ENCODE measurements at places on chromosomes 16 and 17.
A peak's percentile ranks its signal among the peaks of the same experiment; 100 is the strongest.

- no peak for DNase-seq
Measured at GRCh38 chr16:82317411-82318167, 147.6 kb upstream of the MPHOSPH6 start.

DNA sequence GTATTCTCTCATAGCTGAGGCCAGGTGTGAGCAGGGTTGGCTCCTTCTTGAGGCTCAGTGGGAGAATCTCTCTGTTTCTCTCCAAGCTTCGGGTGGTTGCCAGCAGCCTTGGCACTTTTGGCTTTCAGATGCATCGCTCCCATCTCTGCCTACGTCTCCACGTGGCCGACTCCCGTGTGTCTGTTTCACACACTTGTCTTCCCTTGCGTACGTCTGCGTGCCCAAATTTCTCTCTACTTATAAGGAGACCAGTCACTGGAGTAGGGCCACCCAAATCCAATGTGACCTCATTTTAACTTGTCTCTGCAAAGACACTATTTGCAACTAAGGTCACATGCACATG lies 14.7 kb downstream of the OSBPL7 start:
- DNase-seq: peak; percentile 32

- DNase-seq: no peak
Measured at GRCh38 chr16:51231702-51232101, 80.6 kb upstream of the SALL1 start.

DNA sequence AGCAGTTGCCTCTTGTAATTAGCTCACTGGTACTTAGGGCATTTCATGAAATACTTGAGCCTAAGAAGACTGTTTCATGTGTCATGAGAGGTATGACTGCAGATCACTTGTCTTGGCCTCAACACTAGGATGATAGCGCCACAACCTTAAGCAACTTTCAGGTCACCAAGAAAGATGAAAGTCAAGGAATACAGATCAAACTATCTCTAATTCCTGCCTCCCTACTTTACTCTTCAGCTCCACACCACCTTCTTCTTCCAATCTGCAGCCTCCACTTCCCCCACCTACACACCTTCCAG lies 28.0 kb downstream of the GNA13 start:
- no peak for DNase-seq

- no peak for DNase-seq
Measured at GRCh38 chr16:84229471-84229870, 10.3 kb downstream of the KCNG4 start.

GRCh38 chr16:12256921-12257320 lies 280.4 kb downstream of the SNX29 start:
- DNase-seq: no peak

GRCh38 chr17:3602499-3602898 lies 6.7 kb downstream of the TRPV1 start:
- no peak for DNase-seq

DNA sequence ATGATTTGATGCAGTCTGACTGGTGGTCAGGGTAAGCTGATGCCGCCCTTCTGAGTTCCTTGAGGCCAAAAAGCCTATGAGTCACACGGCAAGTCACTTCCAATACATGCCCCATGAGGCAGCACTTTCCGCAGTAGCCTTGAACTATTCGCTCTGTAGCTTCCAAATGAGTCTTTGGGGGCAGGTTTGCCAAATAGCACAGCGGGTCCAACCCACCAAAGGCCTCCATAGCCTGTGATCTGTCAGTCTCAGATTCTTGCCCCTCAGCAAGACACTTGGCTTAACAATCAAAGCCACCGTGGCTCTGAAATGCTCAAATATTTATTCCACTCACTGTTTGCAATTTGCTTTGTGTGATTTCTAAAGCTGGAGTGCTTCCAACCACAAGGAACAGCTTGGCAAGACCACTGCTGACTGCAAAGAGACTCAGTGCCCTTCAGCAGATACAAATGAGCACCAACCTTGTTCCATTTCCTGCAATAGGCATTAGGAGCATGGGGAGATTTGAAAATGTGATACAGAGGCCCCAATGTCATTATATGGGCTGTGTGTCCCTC lies 45.4 kb downstream of the CLEC19A start:
- DNase-seq: no peak

DNA sequence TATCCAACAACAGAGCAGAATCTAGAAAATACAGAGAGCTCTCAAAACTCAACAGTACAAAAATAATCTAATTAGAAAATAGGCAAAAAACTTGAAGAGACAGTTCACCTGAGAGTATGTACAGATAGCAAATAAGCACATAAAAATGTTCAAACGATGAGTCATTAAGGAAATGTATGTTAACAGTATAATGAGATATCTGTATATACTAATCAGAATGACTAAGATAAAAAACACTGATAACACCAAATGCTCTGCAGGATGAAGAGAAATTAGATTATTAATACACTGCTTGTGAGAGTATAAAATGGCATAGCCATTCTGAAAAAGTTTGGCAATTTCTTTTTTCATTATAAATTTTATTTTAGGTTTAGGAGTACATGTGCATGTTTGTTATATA lies 1307.6 kb upstream of the GOT2 start:
- no peak for DNase-seq

GRCh38 chr17:44197980-44198720 lies 1.5 kb downstream of the ATXN7L3 start:
- DNase-seq: no peak

DNA sequence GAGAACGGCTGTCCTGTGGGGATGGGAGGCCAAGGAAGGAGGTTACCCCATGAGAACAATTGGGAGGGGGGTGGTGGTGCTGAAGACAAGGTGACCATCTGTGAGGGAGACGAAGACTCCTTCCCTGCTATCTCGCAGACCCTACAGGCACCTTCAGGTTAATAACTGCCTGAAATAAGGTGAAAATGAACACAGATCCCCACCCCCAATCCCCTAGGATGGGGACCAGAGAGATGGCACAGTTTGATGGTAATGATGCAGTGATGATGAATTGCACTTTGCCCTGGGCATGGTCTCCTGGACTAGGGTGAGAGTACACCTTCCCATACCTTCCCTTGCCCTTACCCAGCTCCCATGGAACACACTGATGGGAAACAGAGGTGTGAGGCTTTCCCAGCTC lies 1.4 kb upstream of the NAE1 start:
- no peak for DNase-seq

DNA sequence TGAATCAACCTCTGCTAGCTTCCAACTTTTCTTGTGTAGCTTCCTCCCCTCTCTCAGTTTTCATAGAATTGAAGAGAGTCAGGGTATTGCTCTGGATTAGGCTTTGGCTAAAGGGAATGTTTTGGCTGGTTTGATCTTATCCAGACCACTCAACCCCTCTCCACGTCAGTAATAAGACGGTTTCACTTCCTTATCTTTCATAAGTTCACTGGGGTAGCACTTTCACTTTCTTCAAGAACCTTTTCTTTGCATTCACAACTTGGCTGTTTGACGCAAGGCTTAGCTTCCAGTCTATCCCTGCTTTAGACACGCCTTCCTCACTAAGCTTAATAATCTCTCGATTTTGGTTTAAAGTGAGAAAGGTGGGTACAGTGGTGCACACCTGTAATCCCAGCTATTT lies 29.7 kb upstream of the OR1A2 start:
- DNase-seq: no peak

DNA sequence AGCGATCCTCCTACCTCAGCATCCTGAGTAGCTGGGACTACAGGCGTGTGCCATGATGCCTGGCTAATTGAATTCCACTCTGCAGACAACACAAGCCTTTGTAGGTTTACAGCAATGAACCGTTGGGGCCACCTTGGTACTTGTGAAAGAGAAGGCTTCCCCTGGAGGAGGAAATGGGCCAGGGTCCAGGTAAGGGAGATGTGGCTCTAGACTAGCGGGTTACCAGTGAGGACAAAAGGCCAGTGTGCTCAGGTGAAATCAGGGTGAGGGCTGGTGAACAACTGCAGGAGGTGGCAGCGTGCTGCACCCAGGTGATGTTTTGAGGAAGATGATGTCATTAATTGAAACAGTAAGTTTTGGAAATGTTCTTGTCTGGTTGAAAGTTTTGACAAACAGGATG lies 6.7 kb downstream of the SDR42E1 start:
- no peak for DNase-seq

GRCh38 chr16:85563515-85564276 lies 49.4 kb upstream of the GSE1 start:
- DNase-seq: no peak

- DNase-seq: no peak
Measured at GRCh38 chr16:57689762-57690558, 4.6 kb upstream of the DRC7 start.

DNA sequence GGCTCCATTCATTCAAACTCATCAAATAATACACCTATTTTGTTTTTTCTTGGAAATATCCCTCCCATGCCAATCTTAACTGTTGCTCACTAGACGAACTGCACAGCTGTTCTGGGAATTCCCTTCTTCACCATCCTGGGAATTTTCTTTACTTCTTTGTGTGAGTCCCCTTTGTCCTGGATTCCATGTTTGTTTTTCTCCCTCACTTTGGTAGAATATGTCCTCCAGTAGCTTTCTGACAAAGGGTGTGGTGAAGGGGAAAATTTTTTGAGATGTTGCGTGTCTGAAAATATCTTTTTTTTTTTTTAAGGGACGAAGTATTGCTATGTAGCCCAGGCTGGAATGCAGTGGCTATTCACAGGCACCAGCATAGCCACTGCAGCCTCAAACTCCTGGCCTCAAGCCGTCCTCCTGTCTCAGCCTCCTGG lies 17.2 kb upstream of the UTP6 start:
- DNase-seq: no peak

DNA sequence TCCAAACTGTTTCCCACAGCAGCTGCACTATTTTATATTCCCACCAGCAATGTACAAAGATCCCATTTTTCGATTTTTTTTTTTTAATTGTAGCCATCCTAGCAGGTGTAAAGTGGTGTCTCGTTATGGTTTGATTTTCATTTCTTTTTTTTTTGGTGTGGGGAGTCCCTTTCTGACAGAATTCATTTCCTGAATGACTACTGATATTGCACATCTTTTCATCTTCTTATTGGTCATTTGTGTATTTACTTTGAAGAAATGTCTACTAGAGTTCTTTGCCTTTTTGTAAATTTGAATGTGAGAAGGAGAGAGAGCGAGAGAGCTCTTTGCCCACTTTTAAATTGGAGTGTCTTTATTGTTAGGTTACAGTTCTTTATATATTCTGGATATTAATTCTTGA lies 14.0 kb downstream of the CYB5B start:
- DNase-seq: no peak

GRCh38 chr17:41654678-41655607 lies 30.6 kb upstream of the KRT17 start:
- peak; percentile 60 for DNase-seq

GRCh38 chr16:18948372-18949020 lies 22.3 kb upstream of the SMG1 start:
- DNase-seq: no peak

DNA sequence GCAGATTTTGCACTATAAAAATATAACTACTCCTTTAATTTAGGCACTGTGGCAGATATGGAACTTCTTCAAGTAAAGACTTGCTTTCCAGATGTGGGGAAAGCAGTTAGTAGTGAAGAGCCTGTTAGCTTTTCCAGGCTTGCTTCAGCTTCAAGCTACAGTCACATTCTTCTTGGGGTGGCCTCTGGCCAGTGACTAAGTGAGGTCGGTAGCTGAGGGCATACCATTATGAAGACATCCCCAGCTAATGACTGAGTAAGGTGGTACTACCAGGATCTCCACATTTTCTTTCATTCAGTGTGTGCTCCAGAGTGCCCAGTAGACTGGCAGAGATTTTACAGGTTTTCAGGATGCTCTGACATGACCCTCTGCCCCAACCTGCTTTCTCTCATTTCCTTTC lies 167.1 kb upstream of the KIF2B start:
- no peak for DNase-seq

DNA sequence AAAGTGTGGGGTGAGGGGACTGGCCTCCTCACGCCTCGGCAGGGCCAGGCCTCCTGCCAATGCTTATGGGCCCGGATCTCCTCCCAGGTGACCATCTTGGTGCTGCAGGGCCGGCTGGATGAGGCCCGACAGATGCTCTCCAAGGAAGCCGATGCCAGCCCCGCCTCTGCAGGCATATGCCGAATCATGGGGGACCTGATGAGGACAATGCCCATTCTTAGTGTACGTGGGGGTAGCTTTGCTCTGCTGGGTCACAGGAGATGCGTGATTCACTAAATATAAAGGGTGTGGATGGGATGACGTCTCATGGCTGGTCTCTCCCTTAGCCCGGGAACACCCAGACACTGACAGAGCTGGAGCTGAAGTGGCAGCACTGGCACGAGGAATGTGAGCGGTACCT lies 19.5 kb downstream of the NUP85 start:
- no peak for DNase-seq
